NCI-H345 (cell line): ENCODE measurements at places on chromosomes 7 and 10.
A peak's percentile ranks its signal among the peaks of the same experiment; 100 is the strongest.

- no peak for DNase-seq
These were observed 175.6 kb downstream of the CHCHD3 start for GRCh38 chr7:132906193-132906835.

GRCh38 chr7:128747327-128748079, 8.3 kb downstream of the CALU start:
- no peak for DNase-seq

DNA sequence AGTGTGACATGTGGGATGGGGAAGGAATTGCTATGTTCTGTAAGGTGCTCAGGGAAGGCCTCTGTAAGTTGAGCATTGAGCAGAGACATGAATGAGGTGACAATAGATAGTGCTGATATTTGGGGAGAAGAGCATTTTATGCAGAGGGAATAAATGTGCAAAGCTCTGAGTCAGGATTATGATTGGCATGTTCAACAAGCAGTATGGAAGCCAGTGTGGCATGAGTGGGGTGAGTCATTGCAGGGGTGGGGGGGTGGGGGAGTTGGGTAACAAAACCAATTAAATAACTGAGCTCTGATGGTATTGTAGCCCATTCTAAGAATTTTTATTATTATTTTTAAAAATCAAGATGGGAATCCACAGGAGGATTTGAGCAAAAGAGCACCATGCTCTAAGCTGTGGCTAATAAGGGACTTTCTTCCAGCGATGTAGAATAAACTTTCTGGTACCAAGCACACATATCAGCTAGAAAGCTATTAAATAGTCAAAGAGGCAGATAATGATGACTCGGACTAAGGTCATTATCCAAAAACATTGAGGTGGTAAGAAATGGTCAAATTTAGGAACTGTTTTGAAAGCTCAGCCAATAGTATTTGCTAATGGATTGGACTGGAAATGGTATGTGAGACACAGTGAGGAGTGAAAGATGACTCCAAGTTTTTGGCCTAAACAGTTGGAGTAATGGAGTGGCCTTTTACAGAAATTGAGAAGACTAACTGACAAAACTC, 96.4 kb downstream of the PRKG1 start:
- DNase-seq, result no peak

DNA sequence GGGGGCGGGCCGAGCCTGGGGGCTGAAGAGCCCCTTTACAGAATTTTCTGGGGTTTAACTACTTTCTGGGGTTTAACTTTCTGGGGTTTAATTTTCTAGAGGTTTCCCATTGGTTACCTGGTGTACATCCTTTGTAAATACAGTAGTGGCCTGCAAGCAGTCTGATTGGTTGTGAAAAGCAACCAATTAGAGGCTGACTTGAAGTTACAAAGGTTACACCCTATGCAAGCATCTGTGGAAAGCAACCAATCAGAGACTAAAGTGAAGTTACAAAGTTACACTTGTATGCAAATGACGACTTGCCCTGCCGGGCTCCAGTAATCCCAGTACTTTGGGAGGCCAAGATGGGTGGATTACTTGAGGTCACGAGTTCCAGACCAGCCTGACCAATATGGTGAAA, 27.4 kb downstream of the GTF2I start:
- DNase-seq, result no peak

DNA sequence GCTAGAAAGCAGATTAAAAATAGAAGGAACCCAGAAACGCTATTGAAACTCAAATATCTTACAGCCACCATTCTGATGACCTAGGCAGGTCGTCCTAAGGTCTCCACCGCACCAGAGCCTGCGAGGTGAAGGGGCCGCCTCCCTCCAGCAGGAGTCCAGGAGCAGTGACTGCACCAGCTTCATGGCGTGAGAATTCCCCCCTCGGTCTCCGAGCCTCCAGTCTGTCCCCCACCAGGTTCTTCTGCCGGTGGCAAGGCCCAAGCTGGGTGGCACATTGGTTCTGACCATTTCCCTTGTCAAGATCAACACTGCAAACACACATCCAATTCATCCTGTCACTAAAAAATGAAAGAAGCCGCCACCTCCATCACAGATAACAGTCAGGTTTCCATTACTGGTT, 98.7 kb downstream of the DIP2C start:
- no peak for DNase-seq

GRCh38 chr7:15688279-15688626, 1.8 kb upstream of the MEOX2 start:
- DNase-seq, result no peak

GRCh38 chr7:109387530-109387929, 817.9 kb downstream of the DNAJB9 start:
- no peak for DNase-seq

GRCh38 chr7:149825567-149826343, 12.4 kb upstream of the ZNF862 start:
- DNase-seq, result no peak

- DNase-seq, result no peak
These were observed 86.7 kb downstream of the AVL9 start for GRCh38 chr7:32582036-32582435.

DNA sequence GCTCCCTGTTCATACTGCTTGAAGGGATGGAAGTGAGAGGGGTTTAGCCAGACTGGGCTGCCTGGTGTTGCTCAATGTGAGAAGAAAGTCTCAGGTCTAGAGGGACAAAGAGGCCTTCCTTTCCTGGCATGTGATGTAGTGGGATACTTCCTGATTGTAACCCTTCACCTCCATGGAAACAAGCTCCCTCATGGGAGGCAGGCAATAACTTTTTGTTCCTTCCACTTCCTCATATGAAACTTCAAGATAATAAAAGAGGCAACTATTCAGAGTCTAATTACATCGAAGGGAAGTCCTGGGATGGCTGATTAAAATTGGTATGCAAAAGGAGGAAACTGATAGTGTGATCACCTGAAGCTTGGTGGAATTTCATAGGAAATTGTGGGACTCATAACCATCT, 84.1 kb upstream of the ETV1 start:
- DNase-seq, result no peak

- DNase-seq, result peak; percentile 67
These were observed at the start of gene ACBD5 for GRCh38 chr10:27240212-27241009. TSS of gene ACBD5 (minus strand) at chr10:27240797. CDS start at chr10:27240688, 109 bp downstream.

GRCh38 chr7:44104860-44105771, 971 bp downstream of the AEBP1 start:
- no peak for DNase-seq

GRCh38 chr10:119341459-119342301, 134.3 kb downstream of the GRK5 start:
- no peak for DNase-seq

- no peak for DNase-seq
These were observed 361 bp upstream of the PLXDC2 start for GRCh38 chr10:19815731-19816410.

GRCh38 chr7:20151708-20152456, 65.3 kb downstream of the MACC1 start:
- no peak for DNase-seq

GRCh38 chr7:18508443-18509427, 13.2 kb downstream of the HDAC9 start:
- no peak for DNase-seq

DNA sequence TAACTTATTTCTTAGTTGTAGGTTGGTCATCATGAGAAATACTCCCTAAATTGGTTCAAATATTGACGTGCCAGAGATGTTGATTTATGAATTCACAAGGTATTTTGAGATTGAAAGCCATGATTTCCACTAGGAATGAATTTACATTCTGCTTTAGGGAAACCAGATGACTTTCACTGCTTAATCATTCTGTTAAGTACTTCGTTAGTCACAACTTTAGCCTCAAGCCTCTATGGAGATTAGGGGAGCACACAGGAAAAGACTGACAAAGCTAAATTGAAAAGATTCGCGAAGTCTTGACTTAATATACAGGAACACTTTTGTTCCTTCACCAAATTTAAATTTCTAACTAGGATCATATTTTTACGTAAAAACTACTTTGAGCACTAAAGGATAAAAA, 250.4 kb upstream of the CACNA2D1 start:
- DNase-seq, result no peak

GRCh38 chr10:70500812-70501301, 22.3 kb downstream of the PALD1 start:
- no peak for DNase-seq

GRCh38 chr7:108270385-108271015, 140.3 kb upstream of the LAMB4 start:
- no peak for DNase-seq

- no peak for DNase-seq
These were observed 51.4 kb downstream of the ITGB1 start for GRCh38 chr10:32906595-32906994.

GRCh38 chr7:124566583-124566982, 199.0 kb downstream of the GPR37 start:
- no peak for DNase-seq

- no peak for DNase-seq
These were observed 254.5 kb upstream of the BMPER start for GRCh38 chr7:33650828-33651227.

- no peak for DNase-seq
These were observed 1694.7 kb upstream of the LRRTM3 start for GRCh38 chr10:65231148-65231547.

DNA sequence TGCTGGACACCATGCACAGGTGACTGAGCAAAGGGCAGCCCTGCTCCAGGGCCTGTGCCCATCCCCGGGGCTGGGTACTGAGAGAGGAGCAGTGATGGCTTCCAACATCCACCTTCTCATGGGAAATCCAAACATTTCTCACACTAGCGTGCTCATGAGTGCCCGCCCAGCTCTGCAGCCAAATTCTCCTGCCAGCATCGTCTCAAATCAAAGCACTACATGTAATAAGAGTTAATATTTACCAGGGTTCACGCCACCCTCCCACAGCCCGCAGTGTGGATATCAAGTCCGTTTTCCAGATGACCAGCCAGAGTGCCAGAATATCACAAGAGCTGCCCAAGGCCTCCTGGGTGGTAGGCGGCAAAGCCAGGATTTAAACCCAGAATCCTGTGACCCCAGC, 12.1 kb downstream of the IL15RA start:
- no peak for DNase-seq

DNA sequence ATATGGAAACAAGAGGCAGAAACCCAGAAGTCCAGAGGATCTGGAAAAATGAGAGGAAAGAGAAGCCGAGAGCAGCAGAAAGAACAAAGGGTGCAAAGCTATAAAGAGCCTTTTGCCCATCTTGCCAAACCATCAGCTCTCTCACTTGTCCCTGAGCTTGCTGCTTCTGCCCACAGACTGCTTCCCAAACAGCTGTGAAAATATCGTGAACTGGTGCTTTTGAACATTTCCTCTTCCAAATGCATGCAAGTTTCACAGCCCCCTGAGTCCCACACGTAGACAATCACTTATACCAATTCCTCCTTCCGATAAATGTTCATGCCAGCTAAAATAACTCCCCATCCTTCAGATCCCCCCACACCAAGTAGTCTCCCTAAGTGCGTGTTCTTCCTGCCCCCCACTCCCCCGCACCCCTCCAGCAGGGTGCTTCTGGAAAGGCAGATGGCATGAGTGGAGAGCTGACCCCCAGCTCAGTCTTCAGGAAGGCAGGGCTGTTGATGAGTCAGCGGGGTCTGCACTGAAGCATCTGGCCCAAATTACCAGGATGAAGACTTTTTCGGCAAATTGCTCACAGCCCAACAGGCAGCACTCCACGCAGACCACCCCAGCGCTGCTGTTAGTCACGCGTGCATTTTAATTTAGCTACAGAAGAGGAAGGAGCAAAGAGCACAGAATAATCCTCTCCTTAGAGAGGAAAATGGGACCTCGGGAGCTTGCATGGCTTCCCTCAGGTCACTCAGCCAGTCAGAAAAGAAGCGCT, 76.1 kb upstream of the KCNMA1 start:
- no peak for DNase-seq

DNA sequence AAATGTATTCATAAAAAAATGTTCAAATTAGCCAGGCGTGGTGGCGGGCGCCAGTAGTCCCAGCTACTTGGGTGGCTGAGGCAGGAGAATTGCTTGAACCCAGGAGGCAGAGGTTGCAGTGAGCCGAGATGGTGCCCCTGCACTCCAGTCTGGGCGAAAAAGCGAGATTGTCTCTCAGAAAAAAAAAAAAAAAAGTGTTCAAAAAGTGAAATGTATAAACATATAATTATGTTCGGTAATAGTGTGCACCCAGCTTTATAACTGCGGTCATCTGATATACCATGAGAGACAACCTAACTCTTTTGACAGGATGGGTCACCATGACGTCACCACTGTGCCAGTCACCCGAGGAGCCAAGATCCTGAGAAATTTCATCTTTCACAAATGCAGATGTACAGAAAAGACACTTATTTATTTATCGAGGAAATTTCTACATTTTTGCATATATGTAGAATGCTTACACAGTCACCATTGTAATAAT, 594 bp upstream of the RP9 start:
- DNase-seq, result peak; percentile 33

GRCh38 chr10:80540618-80540980, 2.9 kb downstream of the SH2D4B start:
- no peak for DNase-seq

DNA sequence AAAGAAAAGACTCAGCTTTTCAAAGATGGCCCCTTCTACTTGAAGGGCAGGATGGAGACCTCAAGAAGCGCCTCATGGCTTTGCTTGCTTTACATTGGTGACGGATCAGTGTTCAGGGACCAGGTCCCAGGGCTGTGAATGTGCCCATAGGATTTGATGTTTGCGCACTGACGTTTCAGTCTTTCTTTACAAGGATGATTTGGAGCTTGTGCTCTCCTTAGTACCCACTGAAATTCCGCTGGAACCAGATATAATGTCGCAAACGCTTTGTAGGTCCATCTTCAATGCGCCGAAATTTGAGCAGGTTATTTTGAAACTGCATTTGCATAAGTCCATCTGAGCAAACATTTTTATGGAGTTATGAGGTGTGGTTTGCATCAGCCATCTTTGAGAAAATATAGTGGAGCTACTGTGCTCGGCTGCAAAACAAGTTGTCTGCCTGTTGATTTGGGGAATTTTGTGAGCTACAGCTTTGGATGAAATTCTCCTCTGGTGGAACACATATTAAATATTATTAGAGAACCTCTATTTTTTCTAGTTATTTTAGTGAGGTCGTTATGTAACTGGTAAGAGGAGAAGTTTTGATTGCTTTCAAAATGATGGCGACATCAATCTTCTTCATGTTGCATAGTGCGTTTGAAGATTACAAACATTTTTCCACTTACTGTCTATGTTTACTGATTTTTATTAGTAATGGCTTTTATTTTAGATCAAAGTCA, 2.4 kb downstream of the RBM20 start:
- no peak for DNase-seq

DNA sequence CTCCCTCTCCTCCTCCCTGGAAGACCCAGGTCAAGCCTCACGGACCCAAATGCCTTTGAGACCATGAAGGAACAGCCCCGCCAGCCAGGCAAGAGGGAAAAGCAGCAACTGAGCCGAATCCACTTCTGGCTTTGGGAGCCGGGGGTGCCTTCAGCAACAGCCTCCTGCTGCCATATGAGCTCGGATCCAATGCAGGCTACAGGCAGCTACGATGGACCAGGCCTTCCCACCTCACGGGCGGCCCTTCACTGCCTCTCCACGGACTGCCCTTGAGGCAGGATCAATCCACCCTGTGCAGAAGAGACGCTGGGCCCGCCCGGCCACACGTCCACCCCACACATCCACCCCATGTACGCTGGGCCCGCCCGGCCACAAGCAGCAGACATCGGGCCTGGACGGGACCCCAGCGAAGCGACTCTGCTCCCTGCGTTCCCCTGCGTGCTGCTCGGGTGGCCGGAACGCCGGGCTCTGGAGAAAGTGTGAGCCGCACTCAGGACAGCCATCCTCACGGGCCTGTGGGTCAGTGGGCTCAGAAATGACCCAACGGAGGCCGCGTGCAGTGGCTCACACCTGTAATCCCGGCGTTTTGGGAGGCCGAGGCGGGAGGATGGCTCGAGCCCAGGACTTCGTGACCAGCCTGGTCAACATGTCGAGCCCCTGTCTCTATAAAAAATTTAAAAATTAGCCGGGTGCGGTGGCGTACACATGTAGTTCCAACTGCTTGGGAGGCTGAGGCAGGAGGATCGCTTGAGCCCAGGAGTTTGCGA, 82.0 kb downstream of the FOXL3 start:
- no peak for DNase-seq
